Stimulated activated CD4-positive, alpha-beta T cell treated with anti-CD3 and anti-CD28 coated beads, TNF-alpha, amount 100 ng/mL, for 24 hours (primary cell): ENCODE measurements at places on chromosomes 1 and 21.

DNA sequence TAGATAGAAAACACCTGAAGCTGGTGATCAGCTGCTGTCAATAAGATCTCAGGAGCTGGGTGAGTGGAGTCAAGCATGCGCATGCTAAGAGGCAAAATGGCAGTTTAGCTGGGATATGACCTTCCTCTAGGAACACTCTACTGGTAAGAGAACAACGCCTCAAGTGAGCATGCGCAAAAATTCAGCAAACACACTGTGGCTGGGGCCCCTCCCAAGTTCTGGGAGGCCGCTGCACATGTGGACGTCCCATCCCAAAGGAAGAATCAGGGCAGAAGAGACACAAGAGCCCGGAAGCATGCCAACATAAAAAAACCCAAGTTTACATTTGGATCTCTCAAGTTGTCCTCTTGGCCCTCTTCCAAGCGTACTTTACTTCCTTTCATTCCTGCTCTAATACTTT lies 126.3 kb upstream of the F3 start:
- DNase-seq: no peak

DNA sequence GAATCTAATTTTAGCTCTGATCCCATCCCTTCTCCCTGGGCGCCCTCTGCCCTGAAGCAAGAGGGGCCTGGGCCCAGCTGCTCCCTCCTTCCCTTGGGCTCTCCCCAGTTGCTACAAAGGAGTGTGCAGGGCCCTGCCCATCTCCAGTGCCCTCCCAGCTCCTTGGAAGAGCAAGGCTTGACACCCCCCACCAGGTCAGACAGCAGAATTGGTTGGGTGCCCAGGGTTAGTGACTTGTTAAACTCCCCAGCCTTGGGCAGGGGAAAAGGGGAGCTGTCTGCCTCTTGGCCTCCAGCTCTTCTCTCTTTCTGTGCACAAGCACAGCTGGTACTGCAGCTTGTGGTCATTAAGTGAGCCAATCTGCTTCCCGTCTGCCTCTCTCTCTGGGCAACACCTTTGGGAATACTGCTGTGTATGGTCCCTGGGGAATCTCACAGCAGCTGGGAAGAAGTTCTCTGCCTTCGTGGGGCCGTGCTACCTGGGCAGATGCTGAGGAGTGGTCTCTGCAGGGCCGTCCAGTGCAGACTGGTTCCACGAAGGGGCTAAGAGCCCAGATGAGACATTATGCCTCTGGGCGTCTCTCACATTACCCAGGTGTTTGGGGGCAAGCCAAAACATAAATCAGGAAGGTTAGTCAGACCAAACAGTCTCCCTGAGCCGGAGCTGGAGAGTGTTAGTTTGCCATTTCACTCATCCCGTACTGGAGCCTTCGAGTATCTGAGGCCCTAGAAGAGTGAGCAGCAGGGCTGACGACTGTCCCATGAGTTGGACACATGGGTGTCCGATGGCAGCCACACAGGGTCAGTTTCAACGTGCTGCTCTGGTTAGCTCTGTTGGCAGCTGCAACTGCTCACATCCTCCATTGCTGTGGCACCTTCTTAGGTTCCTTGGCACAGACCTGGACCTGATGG lies 37.3 kb downstream of the TMEM53 start:
- DNase-seq: no peak

- no peak for DNase-seq
Measured at GRCh38 chr1:208241512-208241911, 2.7 kb downstream of the PLXNA2 start.

DNA sequence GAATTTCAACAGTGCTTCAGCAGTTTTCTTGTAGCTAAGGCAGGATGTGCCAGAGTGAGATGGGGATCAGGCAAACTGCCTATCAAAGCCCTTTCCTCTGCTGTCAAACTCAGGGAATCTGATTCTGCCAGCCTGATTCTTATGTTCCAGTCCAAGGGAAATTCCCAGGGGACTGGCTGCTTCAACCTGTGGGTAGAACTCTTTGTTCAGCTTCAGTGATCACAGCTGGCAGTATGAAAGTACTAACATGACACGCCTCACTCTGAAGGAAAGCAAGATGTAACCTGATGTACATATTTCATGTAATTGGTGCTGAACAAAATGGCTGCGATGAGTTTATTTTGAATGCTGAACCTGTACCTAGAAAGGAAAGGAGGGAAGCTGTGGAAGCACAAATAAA lies 40.1 kb upstream of the SLC5A9 start:
- no peak for DNase-seq

DNA sequence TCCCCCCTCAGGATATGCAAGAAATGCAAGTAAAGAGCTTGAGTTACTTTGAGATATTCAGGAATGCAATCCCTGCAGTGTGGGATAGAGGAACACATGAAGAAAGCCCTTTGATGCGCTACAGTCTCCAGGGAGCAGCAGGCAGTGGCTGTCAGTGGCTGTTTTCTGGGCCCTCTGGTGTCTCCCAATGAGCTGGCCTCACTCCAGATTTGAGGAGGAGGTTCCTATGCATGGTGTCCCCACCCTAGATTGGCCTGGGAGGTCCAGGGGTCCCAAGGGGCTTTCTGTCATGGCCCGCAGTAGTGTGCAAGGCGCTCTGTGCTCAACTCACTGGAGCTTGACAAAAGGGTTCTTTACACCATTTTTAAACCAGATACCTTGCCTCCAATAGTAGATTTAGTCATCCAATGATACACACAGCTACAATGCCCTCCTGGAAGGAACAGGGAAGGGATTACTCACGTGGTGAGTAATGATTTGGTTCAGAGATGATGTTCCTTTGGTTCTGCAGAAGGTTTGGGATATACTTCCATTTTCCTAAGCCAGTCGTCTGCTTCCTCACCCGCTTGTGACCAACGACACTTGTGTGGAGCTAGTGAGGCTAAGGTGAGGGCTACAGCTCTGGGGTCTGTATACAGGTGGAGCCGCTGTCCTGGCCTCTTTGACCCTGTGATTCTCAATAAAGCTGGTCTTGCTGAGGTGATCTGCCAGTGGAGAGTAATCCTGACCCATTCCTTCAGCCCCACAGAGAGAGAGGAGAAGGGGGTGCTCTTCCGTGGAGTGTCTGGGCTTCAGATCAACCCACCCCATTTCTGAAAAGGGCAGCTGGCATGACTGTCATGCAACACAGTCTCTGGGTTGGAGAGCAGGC lies 6.6 kb downstream of the BATF3 start:
- DNase-seq: no peak

- DNase-seq: no peak
Measured at GRCh38 chr21:23725576-23725975, 1881.7 kb downstream of the MRPL39 start.

GRCh38 chr1:37035796-37036666 lies 1.7 kb upstream of the GRIK3 start:
- DNase-seq: no peak

- DNase-seq: no peak
Measured at GRCh38 chr1:147577033-147577773, 35.9 kb downstream of the BCL9 start.

- no peak for DNase-seq
Measured at GRCh38 chr1:211535346-211535745, 43.4 kb upstream of the RD3 start.

- DNase-seq: no peak
Measured at GRCh38 chr1:244356376-244356775, 95.3 kb downstream of the ADSS2 start.

DNA sequence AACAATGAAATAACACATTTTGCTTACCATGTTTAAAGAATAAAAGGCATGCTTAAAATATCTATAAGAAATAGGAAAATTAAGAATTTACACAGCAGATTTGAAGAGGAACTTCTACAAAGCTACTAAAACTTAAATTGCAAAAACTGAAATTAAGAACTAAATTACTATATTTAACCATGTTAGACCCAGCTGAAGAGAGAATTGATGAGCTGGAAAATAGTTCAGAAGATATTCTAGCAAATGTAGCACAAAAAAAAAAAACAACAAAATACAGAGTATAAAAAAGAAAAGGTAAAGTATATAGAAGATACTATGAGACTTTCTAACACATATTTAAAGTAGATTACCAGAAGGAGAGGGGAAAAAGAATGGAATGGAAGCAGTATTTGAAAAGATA lies 82.8 kb upstream of the ST6GALNAC5 start:
- no peak for DNase-seq

GRCh38 chr1:9912264-9912936 lies 2.3 kb upstream of the CTNNBIP1 start:
- no peak for DNase-seq

- DNase-seq: no peak
Measured at GRCh38 chr1:61692155-61692800, 32.7 kb downstream of the TM2D1 start.

DNA sequence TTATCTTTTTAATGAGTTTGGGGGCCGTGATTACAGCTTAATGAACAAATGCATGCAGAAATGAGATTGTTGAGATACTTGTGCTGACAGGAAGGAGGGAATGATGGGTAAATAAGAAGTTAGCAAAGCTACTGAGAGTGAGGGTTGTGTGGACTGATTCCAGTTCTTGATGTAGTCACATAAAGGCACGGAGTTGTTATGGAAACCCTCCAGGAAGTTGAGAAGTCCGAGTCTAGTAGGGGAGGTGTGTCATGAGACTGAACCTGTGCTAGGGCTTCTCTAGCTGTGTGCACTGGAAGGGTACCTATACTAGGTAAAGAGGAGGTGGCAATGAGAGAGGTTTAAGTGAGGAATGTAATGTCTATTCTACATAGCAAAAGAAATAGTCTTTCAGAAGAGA lies 475.7 kb downstream of the USP25 start:
- no peak for DNase-seq

DNA sequence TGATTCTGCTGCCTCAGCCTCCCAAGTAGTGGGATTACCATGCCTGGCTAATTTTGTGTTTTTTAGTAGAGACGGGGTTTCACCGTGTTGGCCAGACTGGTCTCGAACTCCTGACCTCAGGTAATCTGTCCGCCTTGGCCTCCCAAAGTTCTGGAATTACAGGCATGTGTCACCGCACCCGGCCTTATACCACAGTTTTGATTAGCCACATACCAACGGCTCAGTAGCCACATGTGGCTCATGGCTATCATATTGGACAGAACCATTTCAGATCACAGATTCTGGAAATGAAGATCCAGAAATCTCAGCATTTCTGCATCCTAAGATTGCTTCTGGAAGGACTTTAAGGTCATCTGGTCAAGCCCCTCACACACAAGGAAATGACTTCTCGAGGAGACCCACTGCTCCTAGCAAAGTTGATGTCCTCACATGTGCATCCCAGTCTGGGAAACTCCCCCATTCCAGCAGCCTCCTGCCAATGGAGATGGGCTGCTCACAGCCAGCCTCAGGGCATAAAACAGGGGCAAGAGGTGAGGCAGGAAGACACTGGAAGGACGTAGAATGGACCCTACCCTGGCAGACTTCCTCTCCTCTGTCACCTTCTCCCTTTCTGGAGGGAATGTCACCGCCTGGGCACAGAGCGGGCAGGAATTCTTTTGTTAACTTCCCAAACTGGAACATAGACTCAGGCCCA lies 17.5 kb upstream of the CITED4 start:
- DNase-seq: no peak

DNA sequence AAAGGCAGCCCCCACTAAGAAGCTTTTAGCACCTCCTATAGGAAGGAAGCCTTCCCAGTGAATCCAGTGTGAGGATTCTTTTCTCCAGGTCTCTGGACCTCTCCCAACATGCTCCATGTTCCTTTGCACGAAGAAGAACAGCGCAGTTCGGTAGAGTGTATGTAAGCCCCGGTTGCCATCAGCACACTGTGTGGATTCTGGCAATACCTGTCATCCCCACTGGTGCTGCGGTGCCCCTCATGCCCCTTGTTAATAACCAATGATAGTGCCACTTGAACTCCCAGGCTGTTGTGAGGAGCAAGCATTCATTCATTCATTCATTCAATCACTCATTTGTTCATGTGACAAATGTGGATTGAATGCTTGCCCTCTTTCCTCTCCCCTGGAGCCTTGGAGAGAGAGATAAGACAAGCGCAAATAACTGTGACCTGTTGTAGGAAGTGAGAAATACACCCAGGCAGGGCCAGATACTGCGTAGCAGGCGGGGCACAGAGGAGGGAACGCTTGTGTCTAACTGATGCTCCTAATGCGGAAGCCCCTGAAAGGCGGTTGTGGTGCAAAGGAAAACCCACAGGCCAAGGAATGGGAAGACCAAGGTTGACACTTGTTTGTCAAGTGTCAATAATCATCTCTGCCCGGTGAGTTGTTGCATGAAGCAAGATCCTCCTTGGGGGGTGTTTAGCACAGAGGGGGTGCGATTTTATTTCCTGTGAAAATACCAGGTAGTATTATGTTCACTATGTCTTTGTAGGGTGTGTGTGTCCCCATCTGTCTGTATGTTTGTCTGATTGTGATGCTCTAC lies 9.8 kb downstream of the LGR6 start:
- DNase-seq: no peak

- no peak for DNase-seq
Measured at GRCh38 chr1:67653304-67653703, 31.7 kb upstream of the GADD45A start.

GRCh38 chr1:3330771-3331245 lies 123.7 kb upstream of the ARHGEF16 start:
- no peak for DNase-seq

DNA sequence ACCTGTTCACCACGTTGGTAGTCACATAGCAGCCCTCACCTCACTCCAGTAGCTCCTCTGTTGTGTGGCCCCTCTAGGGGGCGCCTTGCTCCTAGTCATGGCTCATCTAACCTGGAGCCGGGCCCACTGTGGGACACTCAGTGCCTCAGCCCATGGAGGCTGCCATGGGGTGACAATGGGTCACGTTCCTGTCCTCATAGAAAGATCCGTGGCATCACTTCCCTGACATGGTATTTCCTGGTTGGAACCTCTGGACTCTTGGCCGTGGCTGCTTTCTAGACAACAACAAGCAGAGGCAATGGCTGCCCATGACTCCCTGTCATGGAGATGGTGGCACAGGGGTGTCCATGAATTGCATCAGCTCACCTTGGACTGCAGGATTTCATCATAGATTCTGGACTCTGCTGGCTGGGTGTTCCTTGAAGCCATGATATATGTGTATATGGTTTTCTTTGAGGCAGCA lies 27.5 kb upstream of the SLAMF6 start:
- peak; percentile 13 for DNase-seq

- no peak for DNase-seq
Measured at GRCh38 chr21:26962621-26963181, 4.2 kb downstream of the ADAMTS5 start.

- DNase-seq: no peak
Measured at GRCh38 chr21:45010096-45010495, 64.3 kb upstream of the ADARB1 start.

GRCh38 chr21:36076878-36077655 lies 7.2 kb downstream of the CBR1 start:
- DNase-seq: no peak
